ENCODE measurements at places on chromosomes 5 and 9.

GRCh38 chr5:126778675-126779403 lies 1.9 kb downstream of the LMNB1 start:
- no peak for DNase-seq

DNA sequence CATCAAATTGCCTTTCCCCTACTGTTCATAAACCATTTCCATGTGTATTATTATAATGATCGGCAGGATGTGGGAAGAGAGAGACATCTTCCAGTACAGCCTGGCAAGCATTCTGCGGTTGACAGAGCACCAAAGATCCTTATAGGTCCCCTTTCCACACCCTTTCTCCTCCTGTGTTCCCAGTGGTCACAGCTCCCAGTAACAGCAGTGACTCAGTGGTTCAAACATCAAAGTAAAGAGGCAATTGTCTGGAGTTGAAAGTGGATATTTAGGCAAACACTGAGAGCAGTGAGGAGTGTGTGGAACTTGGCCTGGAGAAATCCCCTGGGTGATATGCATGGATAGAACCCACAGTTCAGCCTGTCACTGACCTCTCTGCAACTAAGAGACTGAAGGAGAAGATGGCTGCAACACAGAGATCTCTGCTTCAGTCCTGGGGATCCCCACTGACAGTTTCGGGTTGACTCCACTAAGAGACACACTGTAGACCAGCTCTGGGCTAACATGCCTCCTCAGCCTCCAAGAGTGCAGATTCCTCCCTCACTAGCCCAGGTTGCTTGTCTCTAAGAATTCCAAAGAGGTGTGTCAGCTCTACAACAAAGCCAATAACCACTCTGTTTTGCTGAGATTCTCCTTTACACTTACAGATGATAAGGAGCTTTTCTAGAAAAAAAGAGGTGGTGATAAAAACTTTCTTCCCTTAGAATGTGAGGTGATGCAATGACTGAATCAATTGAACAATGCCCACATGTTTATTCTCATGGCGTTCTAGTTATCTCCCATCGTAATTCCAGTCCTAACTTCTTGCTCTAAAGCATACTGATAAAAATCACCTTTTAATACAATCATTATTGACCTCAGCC lies 94.4 kb upstream of the IL6ST start:
- no peak for DNase-seq

- no peak for DNase-seq
These were observed 25.2 kb upstream of the CEMIP2 start for GRCh38 chr9:71793386-71794105.

- no peak for DNase-seq
These were observed 75.9 kb upstream of the MINAR2 start for GRCh38 chr5:129672006-129672405.

DNA sequence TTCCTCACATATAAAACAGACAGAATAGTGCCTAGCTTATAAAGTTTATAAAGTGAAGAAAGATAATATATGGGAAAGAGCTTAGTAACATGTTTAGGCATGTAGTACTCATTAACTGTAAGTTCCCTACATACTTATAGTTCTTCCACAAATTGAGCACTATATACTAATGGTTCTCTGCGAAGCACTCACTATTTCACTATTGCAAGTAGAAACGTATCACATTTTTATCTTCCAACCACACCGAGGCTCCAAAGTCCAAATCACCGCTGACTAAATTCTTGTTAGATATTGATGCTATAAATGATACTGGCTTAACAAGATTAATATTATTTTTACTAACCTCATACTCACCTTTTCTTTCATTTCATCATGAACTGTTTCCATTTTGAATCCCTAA lies 61.0 kb downstream of the FBXW11 start:
- no peak for DNase-seq

- DNase-seq: no peak
These were observed 2.6 kb upstream of the ANKRD18A start for GRCh38 chr9:38622951-38623350.

DNA sequence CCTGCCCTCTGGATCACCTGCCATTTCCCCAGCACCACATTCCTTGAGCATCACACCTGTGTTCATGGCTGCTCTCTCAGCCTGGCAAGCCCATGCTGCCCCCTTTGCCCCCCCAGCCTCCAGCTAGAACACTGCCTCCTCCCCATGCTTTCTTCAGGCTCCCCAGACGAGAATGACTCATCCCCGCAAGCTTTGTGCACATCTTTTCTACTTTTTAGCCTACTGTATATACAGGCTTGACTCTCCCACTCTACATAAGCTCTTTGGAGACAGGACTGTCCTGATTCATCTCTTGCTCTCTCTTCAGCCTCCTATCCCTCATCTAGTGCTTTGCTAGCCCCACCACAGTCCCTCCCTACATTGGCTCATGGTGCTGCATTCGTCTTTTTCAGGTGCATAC lies 19.9 kb upstream of the GLIPR2 start:
- no peak for DNase-seq

- peak; percentile 92 for DNase-seq
These were observed 251.9 kb downstream of the MAT2B start for GRCh38 chr5:163757344-163757743.

DNA sequence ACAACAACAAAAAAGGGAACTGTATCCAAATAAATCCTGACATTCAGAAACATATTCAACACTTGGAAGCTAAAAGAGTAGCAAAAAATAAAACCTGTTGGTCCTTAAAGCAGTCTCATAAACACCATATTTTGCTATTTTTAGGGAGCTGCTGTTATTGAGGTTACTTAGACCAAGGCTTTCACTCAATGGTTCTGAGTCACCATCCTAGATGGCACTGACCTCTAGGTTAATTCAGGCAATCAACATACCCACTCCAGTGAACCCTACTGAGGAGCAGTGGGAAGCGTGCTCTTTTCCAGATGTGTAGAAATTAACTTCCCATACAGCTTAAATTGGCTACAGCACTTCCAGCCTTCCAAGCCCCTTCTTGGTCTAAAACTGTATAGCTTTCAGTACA lies 5.2 kb downstream of the GNAQ start:
- no peak for DNase-seq

GRCh38 chr5:104361932-104362331 lies 799.3 kb upstream of the NUDT12 start:
- no peak for DNase-seq

DNA sequence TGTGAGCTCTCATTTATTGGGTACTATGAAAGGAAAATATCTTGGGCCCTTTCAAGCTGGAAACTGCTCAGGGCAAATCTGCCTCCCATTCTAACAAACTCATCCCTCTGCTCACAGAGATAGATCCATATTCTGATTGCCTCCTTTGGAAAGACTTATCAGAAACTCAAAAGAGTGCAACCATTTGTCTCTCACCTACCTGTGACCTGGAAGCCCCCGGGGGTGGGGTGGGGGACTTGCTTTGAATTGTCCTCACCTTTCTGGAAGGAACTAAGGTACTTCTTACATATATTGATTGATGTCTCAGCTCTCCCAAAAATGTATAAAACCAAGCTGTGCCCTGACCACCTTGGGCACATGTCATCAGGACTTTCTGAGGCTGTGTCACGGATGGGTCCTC lies 125.3 kb downstream of the ATP10B start:
- DNase-seq: no peak

DNA sequence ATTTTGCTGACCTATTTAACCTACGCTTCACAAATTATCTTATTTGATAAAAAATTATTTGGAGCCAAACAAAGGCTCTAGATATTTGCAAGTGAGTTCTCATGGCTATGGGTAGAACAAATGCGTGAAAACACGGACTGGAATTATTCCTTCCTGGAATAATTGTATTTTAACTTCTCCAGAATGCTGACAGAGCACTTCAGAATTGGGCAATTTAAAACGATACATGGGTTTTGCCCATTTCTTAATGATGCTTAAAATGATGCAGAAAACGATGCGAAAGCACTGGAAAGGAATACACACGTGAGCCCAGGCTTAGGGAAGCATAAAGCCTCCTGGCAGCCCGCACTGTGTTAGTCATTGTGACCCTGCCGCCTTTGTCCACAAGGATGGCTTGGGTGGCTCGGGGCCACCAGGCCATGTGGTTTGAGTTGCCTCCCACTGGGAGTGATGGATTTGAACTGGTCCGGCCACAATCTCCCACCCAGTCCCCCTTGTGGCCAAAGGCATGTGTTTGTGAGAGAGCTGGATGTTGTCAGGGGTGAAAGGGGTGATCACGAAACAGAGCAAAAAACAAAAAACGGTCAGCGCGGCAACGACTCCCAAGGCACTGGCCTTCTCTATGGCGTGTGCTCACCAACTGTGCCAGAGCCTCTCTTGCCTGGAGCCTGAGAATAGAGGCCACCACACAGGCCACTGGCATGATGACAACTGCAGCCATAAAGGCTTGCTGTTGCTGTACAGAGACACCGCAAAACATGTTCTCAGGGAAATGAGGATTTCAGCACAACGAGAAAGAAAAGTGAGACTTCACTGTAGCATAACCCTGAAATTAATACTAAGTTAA lies 234.2 kb upstream of the ADAMTS16 start:
- no peak for DNase-seq

DNA sequence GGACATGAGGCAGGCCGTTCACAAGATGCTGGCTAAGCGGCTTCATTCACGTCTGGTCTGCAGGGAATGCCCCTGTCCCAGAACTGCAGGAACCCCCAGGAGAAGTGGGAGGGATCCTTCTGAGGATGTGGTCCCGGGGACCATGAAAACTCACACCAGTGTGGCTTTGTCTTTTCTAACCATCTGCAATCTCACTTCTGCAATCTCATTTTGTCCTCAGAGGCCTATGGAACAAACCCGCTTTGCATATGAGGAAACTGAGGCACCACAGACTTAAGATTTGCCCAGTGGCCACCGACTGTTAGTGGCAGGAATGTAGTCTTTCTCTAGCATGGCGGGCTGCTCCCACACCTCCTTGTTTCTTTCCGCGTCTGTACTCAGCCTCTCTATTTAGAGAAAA lies 6.9 kb downstream of the CXCL14 start:
- no peak for DNase-seq

DNA sequence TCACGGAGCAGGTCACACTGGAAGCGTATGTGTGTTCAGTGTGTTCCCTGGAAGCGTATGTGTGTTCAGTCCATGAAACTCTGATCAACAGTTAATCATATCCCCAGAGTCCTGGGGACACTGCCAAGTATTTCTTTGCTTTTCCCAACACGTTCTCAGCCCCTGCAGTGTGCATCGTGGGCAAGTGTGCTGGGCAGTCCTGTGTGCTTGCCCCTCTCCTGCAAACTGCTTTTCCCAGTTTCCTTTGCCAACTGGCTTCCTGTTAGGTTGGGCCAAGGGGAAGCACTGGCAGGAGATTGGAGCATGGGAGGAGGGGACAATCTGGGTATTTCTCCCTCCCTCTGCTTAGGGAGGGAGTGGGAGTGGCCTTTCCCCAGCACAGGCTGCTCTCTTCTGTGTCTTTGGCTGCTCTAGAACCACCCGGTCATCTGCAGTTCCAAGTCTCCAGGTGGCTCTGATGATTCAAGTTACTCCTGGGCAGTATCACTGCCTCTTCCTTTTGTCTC lies 36.8 kb upstream of the NEK6 start:
- peak; percentile 73 for DNase-seq

DNA sequence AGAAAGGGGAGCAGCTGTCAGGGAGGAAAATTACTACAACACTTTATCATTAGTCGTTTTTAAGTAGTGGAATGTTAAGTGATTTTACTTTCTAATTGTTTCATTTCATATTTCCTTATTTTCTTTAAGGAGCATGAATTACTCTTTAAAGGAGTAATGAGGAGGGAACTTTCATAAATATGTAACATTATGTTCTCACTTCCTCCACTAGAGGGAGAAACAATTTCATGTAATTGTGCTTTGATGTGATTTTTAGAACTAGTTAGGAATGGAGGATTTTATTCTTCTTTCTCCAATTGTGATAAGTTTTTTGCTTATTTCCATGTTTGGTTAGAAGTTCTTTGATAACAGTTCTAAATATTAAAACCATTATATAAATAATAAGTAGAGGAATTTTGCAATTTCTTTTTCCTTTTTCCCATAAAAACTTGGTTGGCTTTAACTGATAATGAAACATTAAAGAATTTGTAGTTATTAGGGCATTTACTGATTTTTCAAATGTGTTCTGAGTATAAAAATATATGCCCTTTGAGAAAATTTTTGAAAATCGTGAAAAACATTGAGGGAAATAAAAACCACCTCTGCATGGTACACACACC lies 25.6 kb downstream of the CEP78 start:
- DNase-seq: peak; percentile 34

DNA sequence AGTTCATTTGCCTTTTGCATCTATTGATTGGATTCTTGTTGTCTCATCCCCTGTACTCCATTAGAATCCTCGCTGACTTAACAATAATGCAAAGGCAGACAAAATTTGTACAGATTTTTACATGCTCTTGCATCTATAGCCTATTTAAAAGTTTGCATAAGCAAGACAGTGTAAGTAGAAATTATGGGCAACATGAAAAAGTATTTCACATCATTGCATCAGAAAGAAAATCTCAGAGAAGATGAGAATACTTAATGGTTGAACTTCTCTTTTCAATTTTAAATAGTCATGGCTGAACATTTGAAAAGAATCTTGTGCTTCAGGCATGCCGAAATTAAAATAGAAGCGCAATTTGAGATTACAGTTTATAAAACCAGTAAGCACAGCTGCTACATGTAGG lies 226.4 kb downstream of the EFNA5 start:
- no peak for DNase-seq

DNA sequence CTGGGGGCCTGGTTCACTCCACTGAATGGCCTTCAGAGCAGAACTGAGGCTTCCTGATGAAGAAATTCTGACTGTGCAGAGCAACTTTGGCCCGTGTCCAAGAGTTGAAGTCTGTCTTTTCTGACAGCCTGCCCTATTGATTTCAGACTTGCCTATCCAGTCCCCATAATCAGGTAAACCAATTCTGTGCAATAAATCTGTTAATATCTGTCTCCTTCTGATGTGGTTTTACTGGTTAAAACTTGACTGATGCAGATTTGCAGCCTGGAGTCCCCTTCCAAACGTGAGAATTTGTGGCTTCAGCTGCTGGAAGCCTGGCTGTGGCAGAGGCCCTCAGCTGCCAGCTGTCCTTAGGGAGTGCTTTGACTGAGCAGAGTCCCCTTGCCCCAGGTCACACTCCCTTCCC lies 283.9 kb upstream of the ANKRD55 start:
- peak; percentile 26 for DNase-seq

DNA sequence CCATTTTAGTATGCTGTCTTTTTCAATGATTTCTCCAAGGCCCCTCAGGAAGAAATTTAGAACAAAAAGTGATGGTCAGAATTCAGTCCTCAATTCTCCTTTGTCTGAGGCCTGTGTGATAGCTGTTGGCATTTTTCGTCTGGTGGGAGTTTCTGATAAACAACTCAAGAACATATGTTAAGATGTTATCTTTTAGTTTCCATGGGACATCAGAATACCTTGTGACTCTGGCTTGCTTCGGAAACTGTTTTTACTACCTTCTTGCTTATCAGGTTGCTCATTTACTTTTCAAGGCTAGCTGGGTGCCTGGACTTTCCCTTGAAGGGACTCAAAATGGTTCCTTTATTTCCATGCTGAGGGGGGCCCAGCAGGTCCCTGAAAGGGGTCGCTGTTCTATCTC lies 97.2 kb downstream of the INVS start:
- DNase-seq: no peak

Measured in lung microvascular endothelial cell (primary cell).